ENCODE measurements at places on chromosomes 2 and 18.

DNA sequence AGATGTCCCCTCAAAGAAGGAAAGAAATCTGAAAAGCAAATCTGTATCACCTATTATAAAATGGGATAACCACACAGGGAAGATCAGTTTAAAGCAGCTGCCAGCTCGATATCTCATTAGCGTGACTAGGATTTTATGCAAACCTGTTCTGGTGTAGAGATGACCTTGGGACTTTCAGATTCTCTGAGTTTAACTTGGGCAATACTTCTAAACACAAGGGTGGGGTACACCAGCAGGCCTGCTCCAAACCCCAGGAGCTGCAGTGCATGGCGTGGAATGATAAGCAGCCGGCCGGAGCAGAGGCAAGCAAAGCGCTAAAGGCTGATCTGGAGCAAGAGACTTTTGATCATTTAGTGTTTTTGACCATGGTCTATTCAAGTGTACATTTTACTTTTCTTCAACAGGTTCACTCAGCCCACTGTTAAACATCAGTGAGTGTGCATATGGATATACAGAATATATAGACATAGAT, 4.7 kb downstream of the SERTAD2 start:
- no peak for DNase-seq

GRCh38 chr2:30472326-30472725, 25.3 kb downstream of the LCLAT1 start:
- DNase-seq: no peak

DNA sequence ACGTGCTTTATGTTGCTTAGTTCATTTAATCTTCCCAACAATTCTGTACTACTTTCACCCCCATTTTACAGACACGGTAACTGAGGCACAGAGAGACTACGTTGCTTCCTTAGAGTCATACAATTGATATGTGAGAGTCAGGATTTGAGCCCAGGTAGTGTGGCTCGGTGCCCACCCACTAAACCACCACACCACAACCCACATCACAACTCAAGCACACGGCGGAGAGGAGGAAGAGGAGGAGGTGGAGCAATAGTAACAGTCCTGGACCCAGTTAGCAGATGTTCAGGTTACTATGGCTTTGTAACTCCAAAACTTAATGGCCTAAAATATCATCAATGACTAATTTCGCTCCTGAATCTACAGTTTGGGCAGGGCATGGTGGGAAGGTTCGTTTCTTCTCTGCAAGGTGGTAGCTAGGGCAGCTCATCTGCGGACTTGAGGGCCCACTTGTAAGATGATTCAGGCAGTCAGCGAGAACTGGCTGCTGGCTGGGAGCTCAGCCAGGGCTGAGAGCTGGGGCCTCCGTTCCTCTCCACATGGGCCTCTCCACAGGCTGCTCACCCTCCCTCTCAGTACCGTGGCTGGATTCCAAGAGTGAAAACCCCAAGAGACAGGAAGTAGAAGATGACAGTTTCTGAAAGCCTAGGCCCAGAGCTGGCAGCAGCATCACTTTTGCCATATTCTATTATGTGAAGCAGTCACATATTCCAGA, 167.1 kb downstream of the ZFP36L2 start:
- DNase-seq: peak; percentile 83

DNA sequence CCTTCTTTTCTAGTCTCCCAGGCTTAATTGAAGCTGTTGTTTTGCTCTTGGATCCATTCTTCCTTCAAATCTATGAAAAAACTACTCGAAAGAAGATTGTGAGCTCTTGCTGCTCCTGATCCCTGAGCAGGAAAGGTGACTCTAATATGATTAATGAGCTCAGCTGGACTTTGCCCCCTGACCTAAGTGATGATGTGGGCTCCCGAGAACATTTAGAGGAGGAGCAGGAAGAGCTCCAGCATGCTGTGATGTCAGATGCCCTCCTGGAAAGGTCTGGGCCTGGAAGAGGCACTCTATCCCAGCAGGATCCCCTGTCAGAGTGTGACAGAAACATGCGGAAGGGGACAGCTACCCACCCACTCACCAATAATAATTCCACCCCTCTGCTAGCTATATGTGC, 117.9 kb upstream of the PELI1 start:
- DNase-seq: no peak

DNA sequence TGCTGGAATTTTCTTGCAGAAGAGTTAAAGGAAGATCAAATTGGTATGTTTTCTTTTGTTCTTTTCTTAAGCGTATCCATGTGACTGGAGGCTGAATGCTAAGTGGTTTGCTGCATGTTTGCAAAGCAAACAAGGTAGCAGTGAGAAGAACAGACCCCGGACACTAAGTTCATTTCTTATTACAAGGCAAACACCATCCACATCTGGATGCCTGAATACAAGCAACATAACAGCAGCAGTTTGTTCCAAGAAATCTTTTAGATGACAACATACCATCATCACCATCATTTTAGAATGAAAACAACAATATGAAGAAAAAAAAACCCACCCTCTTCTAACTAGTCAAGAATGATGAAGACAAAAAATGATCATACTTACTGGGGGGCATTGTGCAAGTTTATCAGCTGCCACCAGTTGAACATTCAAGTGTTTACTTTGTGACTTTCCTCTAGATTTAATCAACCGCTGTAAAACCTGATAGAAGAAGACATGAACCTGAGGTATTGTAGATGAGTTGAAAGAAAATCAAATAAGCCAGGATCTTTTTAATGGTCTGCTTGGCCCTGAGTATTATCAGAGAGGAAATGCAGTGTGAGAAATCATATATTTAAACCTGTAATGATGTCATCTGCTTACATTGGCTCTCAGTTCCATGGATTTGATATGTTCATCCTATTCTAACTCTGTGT, 25.0 kb upstream of the ARL5A start:
- DNase-seq: no peak

DNA sequence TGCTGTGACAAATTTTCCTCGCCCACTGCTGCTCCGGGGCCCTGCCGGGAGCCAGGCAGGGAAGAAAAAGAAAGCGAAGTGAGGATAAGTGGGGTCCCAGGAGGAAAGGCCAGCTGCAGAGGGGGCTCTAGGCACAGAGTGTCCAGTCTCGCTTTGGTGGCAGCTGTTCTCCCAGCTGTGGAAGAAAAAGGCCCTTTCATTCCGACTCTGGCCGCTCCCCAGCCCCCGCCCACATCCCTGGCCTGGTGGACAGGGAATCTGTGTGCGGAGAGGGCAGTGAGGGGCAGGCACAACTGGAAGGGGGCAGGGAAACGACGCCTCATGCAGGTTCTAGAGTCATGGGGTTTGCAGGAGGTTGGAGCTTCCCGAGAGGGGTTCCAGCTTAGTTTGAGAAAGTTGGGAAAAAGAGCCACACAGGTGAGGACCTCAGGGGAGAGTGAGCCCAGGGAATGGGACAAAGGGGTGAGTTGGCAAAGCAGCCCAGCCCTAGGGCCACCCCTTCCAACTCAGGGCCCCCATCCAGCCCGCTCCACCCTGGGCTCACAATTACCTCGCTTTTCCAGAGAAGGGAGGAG, 1.8 kb downstream of the RTKN start:
- DNase-seq: no peak

DNA sequence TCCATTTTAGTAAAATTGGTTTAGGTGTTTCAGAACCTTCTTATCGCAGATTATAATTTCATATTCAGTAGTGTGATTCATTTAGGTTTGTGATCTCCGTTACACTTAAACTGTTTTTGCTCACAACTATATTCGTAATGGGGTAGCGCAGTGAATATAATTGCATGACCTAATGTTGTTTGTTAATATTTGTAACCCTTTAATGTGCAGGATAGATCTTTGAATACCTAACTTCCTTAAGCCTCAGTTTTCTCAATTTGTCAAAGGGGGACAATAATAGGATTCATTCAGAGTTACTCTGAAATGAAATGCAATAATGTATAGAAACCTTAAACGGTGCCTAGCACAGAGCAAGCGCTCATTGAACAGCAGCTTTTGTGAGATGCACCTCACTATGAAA, 558 bp upstream of the ZDBF2 start:
- DNase-seq: no peak

GRCh38 chr2:152175012-152175367, 573 bp downstream of the STAM2 start:
- DNase-seq: no peak

- DNase-seq: no peak
These were observed 231.0 kb downstream of the DCC start for GRCh38 chr18:52570975-52571374.

- DNase-seq: no peak
These were observed 98.0 kb downstream of the SMAD7 start for GRCh38 chr18:48852794-48853193.

DNA sequence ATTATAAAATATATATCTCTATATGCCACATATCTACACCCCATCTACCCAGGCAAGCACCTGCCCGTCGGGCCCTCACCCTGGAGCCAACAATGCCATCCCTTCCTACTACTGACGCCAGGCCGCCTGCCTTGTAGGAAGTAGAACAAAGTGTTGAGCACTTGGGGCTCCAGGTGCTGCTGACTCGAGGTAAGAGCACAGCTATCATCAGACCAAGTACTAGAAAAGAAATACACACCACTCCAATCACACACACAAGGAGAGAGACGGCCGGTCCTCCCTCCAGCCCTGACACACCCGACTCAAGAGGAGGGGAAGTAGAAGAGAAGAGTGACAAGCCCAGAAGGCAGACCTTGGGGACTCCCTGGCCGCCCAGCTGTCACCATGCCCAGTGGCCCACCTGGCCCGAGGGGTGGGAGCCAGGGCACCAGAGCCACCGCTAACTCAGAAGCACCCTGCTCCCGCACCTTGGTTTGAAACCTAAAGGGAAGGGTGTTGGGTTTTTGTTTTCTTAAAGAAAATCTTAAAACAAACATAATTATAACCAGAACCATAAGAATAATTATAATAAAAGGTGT, 64.0 kb upstream of the POMC start:
- no peak for DNase-seq

DNA sequence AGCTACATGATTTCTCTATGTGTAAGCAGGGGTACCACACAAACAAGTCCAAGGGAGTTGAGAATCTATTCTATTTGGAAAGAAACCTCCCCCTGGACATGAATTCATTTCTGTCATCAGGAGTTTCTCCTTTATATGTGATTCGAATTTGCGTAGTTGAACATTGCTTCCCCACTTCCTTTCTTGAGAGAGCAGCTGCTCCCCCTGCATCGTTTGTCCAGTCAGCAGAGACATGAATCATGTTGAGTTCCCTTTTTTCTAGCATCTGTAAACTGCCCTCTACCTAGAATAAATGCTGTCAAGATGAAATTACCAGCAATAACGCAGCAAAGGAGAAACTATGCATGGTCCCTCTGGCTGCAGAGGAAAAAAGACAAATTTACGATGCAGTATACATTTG, 73.8 kb downstream of the KIF5C start:
- no peak for DNase-seq

DNA sequence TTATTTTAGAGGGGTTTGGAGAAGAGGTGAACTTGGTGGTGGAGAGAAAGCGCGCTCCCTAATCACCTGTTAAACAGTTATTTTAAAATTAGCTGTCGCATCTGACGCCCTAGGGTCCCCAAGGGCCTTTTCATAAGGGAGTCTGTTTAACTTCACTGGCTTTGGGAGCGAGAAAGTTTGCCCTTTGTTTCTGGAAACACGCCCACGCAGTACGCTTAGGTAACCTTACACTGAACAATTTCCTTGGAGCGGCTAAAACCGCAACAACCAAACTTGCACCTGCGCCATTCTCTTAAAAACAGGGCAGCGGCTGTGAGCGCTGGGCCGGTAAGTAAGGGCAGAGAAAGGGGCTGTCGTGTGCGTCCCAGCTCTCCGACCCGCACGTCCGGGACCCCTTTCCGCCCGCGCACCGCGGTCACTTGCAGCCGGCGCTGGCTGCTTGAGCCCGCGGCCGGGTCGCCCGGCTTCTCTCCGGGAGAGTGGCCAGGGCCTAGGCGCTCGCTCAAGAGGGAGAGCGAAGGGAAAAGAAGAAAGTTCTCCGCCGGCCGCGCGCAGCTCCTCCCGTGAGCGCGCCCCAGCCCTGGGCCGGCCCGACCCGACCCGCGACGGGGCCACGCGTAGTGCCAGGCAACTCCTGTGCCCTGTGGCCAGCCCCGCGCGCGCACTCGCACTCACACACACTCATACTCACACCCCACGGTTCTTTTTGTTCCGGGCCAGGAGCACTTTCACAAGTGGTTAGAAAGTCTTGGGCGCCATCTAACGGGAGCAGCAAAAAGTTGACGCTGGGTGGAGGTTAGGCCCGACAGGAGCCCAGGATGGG, 19.2 kb downstream of the POU3F3 start:
- no peak for DNase-seq

DNA sequence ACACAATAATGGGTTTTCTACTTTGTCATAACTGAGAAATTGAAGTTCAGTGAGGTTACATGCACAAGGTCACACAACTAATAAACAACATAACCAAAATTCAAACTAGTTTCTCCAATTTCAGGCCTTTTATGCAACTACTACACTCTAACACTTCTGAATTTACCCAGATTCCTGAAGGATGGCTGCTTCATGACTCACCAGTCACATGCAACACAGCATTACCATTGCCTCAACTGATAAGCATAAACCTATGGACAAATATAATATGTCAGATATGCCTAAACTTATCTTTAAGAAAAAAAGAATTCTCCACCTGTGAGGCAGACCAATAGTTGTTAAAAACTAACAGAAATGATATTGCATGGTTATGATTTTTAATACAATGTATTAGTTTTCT, 586.5 kb upstream of the SLC8A1 start:
- DNase-seq: peak; percentile 4

- DNase-seq: no peak
These were observed 56.4 kb upstream of the LRRC30 start for GRCh38 chr18:7174344-7175095.

DNA sequence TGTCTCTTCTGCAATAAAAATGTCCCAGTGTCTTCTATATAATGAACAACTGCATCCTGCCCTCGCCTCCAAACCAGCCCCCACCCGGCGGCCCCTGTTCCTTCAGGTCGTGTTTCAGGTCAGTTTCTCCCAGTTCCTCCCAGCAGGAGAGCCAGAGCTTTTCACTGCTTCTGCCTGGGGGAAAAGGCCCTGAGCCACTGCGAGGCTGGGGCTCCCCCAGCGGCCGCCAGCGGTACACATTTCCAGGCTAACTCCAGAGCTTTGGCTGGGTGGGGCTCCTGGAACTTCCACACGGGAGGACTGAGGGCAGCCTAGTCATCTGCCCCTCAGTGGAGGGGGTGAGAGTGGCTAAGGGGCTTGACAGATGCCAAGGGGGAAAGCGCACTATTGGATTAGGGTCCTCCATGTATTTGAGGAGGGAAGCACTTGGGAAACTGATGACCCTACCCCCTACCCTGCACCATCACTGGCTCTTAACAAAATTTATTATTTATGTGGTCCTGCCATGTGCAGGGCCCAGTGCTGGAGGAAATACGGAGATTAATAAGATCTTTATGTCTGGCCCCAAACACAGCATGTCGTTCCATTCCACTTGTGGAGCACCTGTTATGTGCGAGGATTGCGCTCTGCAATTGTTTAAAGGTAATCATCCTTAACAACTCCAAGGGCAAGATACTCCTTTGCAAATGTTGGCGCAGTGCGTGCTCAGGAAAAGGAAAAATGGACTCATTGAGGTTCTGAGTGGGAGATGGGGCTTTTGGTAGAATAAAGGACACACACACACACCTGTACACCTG, 17.3 kb upstream of the CYS1 start:
- DNase-seq: no peak

GRCh38 chr2:186485576-186485870, 537 bp upstream of the ZC3H15 start:
- no peak for DNase-seq

Measured in AG04449 (cell line).